ENCODE measurements at places on chromosomes 6 and 20.

DNA sequence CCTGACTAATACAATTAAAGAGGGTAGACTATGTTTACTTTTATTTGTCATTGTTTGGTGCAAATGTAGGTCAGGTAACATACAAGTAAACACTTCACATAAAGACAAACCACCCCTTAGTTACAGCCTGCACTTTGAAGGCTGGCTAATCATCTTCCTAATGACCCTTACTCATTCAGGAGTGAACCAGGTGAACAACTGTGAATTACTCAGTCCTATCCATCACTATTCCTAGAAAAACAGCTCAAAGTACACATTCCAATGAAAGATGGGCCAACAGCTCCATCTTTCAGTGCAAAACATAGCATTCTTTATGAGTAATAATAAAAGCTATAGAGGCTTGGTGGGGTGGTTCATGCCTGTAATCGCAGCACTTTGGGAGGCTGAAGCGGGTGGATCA lies 78.2 kb downstream of the FRK start:
- DNase-seq, result no peak

DNA sequence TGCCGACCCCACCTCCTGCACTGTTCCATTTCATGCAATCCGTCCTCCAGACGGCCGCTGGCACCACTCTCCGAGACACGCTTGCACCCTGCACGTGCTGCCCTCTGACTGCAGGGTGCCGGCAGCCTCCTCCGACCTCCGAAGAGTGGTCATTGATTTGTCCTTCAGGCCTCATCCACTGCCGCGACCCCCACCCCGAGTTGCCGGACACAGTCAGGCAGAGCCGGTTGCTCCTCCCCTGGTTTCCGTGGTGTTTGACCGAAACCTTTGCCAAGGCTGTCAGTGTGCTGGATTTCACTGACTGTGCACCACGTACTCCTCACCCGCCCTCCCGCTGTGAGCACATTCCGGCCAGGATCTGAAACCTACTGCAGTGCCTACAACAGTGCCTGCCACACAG lies 156.4 kb upstream of the PDE10A start:
- DNase-seq, result no peak

GRCh38 chr20:9597547-9597946 lies 83.2 kb downstream of the LAMP5 start:
- no peak for DNase-seq

- no peak for DNase-seq
Observed at GRCh38 chr6:12291839-12292604, 1.9 kb downstream of the EDN1 start.

DNA sequence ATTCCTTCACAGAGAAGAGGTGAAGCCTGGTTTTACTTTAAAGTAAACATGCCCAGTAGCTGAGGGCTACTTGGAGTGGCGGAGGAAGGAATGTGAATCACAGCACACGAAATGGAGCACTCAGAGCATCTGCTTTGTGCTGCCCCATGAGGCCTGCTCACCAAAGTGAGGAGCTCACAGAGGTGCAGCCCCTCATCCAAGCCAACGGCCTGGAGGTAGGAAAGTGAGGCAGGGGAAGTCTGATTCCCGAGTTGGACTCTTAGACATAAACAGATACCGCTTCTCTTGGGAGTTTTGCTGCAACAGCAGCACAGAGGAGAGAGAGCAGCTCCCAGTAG lies 3.6 kb downstream of the YTHDF1 start:
- DNase-seq, result no peak

- DNase-seq, result peak; percentile 46
Observed at GRCh38 chr6:37182736-37183590, 13.0 kb downstream of the PIM1 start.

DNA sequence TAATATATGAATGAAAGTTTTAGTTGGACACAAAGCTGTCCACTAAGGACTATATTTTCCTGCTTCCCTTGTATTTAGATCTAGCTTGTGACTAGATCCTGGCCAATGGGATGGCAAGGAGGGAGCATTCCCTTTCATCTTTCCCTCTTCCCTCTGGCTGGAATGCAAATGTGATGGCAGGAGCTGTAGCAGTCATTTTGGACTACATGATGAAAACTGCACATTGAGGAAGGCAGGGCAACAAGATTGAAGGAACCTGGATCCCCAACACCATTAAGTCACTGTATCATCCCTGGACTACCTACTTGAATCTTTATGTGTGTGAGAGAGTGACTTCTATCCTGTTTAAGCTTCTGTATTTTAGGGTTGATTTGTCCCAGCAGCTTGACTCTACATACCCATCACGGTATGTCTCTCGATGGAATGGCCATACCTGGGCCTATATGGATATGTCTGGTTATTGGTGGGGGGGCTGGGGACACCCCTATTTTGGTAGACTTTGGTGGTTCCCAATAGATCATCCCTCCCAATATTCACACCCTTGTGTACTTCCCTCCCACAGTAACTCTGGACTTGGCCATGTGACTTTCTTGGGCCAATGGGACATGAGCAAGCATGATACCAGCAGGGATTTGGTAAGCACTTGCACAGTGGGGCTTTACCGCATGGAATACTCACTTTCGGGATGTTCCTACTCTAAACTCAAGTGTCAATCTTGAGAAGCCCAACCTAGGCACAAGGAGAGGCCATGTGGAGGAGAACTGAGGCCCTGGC lies 128.5 kb downstream of the VEGFA start:
- no peak for DNase-seq

GRCh38 chr6:142886431-142887170 lies 58.4 kb downstream of the HIVEP2 start:
- no peak for DNase-seq

DNA sequence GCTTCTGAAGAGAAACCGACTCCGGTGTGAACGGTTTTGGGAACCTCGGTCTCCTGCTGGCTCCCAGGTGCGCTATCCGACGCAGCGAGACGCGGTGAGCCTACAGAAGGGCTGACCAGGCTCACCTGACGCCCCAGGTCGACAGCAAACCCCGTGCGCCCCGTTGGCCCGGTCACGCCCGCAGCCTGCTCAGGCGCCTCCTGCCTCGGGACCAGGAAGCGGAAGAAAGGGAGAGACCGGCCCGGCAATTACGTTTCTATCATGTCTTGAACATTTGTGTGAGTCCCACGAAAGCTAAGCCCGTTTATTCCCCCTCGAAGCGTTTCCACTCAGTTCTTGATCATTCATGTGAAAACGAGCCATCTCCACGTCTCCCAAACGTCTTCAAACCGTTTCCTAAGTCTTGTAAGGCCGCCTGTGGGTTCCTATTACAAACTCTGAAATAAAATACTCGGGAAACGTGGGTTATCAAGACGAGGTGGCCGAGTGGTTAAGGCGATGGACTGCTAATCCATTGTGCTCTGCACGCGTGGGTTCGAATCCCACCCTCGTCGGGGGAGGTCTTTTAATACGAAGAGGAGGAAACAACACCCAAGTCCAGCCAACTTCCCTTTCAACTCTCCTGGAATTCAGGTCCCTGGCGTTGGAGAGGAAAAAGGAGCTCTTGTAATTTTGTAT lies 150.5 kb upstream of the PRSS16 start:
- no peak for DNase-seq

DNA sequence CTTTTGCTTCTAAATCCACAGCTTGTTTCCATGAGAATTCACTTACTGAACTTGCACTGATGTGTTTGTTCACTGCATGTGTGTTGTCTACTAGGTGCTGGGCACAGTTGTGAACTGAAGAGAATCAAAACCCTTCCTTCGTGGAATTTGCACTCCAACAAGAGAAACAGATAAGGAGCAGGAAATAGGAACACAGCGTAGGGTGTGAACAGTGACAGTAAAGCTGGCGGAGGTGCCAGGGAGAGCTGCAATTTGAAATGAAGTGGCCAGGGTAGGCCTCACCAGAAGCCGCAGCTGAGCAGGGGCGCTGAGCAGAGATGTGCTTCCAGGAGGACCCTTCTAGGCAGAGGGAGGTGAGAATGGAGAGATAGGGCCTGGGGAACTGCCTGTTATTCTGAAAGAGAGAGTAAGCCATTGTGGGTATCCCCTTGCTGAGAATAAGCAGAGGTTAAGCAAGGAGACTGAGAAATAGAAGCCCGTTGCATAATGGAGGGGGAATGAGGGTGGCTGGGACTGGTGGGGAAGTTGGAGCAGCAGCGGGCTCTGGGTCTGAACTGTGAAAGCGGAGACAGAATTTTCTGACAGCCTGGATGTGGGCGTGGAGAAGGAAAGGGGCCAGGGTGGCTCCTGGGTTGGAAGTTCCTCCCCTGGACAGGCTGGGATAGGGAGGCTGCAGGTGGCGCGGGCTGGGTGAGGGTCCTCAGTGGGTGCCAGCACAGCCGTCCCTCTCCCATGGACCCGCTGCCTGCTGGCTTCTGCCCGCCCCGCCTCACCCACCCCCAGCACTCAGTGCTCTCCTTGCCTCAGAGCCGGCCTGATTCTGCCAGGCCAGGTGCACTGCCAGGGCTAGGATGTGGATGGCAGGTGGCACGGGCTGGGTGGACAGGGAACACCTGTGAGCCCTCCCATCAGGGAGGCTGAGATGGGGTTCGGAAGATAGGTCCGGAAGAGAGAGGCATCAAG lies 114.7 kb upstream of the AFDN start:
- no peak for DNase-seq

- no peak for DNase-seq
Observed at GRCh38 chr6:92589996-92590395, 829.4 kb downstream of the EPHA7 start.

- no peak for DNase-seq
Observed at GRCh38 chr6:54244430-54244829, 63.8 kb upstream of the TINAG start.

GRCh38 chr20:35200267-35200666 lies 26.2 kb upstream of the MMP24 start:
- no peak for DNase-seq

DNA sequence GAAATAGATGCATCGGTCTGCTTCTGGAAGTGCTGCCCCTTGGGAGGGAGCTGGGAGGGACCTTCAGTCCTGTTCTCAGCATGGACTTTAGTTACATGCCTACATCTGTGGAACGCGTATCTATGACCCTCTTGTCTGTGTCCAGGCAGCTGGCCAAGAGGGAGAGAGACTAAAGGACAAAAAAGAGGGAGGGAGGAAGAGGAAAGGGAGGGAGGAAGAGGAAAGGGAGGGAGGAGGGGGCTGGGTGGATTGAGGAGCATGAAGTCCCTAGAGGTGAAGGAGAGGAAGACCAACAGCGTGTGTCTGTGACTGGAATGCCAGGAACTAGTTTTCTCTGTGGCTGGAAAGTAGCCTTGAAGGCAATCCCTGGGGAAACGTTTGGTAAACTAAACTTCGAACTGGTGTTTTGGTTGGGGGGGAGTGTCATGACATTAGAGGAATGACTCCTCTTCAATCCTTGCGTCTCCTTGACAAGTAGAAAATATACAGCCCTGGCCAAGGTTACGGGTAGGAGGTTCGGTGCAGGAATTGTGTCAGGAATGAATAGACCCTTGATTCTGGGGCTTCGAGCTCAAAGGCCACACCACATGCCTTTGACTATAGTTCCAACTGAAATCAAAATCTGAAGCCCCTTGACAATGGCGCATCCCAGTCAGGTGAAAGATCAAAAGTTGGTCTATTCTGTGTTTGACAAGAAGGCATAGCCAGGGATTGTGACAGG lies 52.0 kb upstream of the PLEKHG1 start:
- no peak for DNase-seq

DNA sequence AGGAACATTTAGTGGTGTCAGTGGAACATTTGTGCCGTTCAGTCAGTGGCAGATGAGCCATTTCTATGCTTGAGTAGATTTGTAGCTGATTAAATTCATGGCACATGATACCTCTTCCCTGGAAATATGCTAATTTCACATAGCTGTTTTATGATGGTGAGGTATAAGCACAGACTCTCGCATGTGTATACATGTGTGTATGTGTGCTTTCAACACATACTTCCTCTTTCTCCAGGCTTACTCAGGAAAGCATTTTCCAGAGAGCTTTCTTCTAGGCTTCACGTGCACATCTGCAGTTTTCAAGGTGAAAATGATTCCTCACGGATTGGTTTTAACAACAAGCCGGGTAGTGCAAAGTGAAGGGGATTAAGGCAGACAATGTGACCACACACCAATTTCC lies 396.5 kb downstream of the HDGFL1 start:
- DNase-seq, result no peak

DNA sequence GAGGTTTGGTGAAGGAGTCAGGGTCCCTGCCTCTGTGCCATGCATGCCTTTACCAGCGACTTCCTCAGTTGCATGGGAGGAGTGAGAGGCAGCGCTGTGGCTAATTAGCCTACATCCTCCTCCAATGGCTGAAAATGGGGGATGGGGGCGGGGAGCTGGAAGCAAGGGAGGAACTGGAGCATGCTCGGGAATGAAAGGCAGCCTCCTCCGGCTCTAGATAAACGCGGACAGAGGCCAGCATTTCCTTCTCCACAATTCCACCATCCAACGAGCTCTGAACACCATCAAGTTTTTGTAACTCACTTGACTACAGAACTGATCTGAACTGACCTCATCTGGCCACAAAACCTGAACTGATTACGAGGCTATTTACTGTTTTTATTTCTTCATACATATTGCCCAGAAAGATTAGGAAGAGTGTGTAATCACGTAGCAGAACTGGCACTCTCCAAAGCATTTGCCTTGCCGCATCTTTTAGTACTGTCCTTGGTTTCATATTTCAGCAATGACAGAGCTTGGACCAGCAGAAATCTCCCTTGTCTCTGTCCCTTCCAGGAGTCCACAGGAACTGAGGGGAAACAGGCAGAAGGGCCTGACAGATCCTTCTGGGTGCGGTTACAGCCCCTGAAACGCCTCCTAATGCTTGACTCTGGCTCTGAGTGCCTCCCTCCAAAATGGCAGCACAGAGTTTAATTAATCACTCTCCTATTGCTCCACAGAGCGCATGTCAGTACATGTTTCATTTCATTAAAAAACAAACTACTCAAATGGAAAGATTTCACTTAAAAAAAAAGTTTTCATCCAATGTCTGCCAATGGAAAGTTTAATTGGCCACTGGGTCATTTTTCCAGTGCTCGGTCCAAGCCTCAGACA lies 58.2 kb upstream of the TRAF3IP2 start:
- DNase-seq, result no peak

DNA sequence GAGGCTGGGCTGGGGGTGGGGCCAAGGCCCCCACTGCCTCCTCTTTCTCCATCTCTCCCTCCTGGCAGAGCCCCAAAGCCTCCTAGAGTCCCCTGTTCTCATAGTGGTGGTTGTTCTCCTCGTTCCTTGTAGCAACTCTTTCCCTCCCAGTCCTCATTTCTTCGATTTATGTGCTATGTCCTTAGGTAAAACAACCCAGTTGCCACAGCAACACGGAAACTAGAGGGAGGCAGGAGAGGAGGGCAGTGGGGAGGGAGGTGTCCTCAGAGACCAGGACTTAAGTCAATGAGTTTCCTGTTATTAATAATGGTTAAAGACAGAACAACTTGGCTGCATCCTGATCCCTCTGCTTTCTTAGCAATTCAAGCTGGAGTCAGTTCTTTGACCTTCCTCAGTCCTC lies 161.0 kb downstream of the INSM1 start:
- DNase-seq, result no peak

Measured in stimulated activated CD8-positive, alpha-beta memory T cell treated with anti-CD3 and anti-CD28 coated beads, Interleukin-2, amount 100 ng/mL, for 1 hour (primary cell).